ENCODE measurements at places on chromosomes 4 and X.
A peak's percentile ranks its signal among the peaks of the same experiment; 100 is the strongest.

- DNase-seq = no peak
Measured at GRCh38 chrX:115892787-115893671, 277.5 kb upstream of the AGTR2 start.

DNA sequence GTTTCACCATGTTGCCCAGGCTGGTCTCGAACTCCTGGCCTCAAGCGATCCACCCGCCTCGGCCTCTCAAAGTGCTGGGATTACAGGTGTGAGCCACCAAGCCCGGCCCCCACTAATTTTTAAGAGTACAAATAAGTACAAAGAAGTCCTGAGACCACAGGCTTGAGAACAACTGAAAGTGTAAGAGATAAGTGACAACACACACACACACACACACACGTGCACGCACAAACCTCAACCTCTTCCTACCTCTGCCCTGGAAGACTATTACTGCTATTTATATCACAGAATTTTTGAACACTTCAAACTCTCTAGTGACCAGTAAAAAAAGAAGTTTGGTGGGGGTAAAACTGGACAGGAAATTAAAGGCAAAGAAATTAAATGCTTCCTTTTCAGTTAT is 7.5 kb downstream of the KLHL15 start:
- no peak for DNase-seq

- no peak for DNase-seq
Measured at GRCh38 chr4:189081826-189082225, 858.8 kb upstream of the FRG1 start.

DNA sequence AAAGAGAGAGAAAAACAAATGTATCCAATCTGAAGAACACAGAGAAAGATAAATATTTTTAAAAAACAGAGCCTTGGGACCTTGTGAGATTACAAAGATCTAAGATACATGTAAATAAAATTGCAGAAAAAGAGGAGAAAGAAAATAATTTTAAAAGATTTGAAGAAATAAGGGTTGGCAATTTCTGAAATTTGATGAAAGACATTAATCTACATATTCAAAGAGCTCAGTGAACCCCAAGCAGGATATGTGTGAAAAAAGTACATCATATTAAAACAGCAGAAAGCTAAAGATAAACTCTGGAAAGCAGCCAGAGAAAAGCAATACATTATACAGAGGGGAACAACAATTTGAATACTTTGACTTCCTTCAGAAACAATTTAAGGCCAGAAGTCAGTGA is 244.7 kb downstream of the ENOX2 start:
- no peak for DNase-seq

DNA sequence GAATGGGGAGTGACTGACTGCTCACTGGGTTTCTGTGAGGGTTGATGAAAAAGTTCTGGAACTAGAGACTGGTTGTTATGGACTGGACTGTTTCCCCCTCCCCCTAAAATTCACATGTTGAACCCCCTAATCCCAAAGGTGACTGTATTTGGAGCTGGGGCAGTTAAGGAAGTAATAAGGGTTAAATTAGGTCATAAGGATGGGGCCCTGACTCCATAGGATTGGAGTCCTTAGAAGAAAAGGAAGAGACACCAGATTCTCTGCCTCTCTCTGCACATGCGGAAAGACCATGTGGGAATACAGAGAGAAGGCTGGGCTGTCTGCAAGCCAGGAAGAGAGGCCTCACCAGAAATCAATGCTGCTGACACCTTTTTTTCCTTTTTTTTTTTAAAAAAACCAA is 38.2 kb downstream of the ZBTB49 start:
- no peak for DNase-seq

GRCh38 chrX:110588164-110588563 is 207.5 kb downstream of the CHRDL1 start:
- peak; percentile 8 for DNase-seq

DNA sequence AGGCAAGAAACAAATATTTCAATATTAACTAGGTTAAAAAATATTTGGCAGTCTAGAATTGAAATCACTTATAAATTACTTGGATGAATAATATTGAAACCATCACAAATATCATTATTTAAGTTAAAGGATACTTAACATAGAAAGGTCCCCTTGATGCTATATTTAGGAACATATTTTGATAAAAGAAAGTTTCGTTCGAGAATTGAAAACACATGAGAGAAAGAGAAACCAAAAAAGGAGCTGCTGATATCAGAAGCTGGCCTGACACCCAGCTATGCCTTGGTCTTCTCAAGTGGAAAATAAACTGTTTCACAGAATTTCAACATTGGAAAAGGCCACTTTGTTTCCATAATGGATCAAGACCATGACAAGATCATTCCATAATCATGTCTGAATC is 762.4 kb downstream of the DMD start:
- no peak for DNase-seq

Measured in hepatocyte (in vitro differentiated cells).